ENCODE measurements at places on chromosomes 6 and 20. TPM values are rescaled to one million over a fixed set of nuclear protein-coding genes. Genes with fewer than 3 reads are reported as not detected.

Gene SPDEF
- not detected for total RNA-seq

Gene SYCP2L
- 5.7 TPM for total RNA-seq

Gene AIF1
- 6.9 TPM for total RNA-seq

Gene RAD21L1
- total RNA-seq: under 0.01 TPM

Gene RNF182
- total RNA-seq: 35.1 TPM
